Cerebellar nuclear complex (tissue), 1 donor: ENCODE measurements at places on chromosomes 4 and X.

DNA sequence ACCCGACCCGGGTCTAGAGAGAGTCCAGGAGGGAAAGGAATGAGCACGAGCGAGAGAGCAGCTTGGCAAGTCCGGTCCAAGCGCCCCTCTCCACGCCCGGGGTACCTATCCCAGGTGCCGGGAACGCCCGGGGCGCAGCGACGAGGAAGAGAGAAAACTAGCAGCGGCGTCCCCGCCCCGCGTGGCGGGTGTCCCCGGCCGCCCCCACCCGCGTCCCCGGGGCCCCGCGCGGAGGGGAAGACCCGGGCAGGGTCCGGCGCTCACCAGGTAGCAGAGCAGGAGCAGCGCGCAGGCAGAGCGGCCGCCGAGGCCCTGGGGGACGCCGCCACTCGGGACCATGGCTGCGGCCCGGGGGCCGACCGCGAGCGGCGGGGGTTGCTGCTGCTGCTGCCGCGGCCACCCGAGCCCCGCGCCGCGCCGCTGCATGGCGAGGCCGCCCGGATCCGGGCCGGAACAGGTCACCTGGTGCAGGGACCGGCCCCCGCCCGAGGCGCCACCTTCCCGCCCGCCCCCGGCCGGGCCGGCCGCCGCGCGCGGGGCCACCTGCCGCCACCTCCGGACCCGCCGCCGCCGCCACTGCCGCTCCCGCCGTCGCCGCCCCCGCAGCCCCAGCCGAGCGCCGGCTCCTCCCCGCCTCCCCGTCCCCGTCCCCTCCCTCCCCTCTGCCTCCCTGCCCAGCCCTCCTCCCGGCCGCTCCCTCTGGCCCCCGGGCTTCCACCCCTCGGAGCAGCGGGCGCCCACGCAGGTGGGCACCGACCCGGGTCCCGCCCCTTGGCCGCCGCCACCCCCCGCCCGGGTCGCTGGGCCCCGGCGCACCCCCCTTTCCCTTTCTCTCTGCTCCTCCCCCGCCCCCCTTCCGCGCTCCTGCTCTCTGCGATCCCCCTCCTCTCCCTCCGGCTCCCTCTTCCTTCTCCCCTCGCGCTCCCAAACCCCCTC lies at the start of gene SEL1L3:
Gene SEL1L3 (minus strand): TSS at position 578 of the 936 bp plus-strand sequence. CDS start 152 bp downstream, at position 426.
- no peak for DNase-seq

DNA sequence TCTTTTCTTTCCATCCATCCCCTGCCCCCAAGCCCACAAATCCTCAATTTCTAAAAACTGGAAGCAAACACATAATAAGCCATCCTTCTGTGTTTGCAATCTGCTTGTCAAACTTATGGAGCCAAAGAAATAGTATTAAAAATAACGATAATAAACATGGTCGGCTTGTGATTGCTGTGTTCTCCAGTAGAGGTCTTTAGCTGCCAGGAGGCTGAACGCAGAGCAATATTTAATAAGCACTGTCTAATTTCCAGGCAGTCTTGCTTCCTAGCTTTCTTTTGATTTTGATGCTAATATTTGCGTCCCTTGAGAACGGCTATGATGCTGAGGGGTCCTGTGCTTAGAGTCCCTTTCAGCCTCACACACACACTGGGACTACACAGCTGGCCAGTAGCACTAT lies 3.2 kb upstream of the HELT start:
- DNase-seq: no peak

DNA sequence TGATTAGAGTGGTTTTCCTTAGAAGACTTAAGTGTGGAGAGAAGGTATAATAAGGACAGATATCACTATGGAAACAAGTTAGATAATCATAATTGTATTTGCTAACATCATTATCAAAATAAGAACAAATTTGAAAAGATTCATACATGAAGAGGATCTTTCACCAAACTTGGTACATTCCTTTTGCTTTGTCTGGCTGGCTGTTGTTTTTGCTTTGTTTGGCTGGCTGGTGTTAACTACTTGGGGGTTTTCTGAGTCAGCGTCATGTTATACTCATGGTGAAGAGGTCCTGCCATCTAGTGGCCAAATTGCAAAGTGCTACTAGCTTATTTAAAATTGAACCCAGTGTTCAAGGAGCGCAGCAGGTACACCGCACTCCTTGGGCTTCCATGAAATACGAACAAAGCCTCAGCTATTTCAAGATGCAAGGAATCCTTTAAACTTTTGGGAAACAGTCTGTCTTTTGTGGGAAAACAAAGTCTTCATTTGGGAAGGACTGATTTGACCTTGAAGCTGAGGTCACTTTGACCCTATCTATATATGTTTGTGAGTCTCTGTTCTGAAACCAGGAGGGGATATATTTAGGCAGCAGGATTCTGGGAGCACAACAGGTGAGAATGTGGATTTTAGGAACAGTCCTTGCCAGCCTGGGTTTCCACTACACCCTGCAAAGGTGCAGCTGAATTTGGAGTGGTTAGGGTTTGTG lies 129.7 kb downstream of the PLS3 start:
- no peak for DNase-seq

DNA sequence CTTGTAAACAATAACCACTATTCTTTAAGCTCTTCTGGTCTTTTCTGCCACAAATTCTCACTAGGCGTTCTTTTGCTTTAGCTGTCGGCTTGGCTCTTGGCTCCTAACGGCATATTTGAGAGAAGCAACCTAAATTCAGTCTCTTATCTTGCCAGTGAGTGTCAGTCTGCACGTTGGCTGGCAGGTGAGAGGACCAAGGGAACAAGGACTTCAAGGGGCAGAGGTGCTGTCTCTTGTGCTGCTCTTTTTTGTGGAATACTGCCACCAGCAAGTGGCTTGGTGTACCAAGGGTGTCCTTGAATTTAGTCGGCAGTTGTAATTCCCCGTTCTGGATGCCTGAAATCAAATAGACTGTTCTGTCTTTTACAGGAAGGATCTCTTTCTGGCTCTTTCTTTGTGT lies 77.8 kb upstream of the SLC4A4 start:
- DNase-seq: no peak

DNA sequence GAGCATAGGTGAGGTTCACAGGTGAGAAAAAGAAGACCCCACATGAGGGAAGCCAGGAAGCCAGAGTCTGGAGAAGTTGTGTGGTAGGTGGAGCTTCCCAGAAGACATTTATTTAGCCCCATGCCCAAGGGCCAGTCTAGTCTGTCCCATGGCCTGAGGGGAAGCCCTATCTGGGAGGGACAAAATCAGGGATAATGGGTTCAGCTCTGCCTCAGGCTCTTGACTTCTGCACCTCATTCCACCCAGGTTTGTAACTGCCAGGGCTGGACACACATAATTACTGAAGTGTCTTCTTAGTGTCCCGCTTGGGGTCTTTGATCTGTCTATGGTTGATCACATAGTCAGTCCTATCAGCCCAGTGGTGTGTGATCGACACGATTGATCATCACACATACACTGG lies 36.0 kb downstream of the TSC22D3 start:
- no peak for DNase-seq

DNA sequence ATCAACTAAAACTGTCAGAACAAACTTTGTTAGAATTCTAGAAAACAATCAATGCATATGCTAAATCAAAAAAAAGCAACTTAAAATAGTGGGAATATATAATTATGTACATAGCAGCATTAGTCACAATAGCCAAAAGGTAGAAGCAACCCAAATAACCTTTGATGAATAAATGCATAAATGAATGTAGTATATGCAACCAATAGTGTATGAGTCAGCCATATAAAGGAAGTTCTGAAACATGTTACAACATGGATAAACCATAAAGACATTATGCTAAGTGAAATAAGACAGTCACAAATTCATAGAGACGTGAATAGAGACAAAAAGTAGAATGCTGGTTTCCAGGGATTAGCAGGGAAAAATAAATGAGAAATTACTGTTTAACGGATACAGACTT lies 762.8 kb upstream of the INTU start:
- no peak for DNase-seq

- DNase-seq: no peak
Measured at GRCh38 chr4:119281393-119281792, 40.5 kb downstream of the FABP2 start.

DNA sequence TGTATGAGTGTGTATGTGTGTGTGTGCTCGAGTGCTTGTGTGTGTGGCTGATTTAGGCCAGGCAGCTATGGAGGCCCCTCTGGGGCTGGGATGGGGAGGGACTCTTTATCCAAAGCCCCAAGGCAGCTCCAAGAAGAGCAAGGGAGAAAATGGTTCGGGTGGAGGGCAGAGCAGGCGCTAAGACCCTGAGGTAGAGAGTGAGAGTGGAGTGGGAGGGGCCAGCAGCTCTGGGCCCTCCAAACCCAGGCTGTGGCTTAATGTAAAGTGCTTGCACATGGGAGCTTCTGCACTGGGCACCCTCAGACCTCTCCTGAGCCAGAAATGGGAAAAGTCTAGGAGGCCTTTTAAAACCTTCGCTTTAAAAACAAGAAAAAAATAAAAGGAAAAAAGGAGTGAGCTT lies 233.5 kb upstream of the PSAPL1 start:
- no peak for DNase-seq

- no peak for DNase-seq
Measured at GRCh38 chr4:183142571-183143550, 43.8 kb downstream of the WWC2 start.

DNA sequence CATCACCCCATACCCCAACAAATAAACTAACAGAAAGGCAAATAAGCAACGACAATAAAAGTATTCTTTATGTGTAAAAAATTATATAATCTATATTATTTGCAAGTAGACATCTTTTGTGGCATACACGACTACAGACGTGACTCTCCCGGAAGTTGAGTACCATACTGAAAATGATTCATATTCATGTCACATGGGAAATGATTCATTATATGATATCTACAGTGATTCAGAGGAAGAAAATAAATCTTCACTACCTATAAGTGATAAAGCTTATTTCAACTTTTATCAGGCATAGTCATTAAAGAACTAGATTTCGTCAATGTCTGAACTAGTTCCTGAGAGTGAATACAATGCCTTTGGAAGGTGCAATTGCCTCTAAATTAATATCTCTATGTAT lies 4.6 kb upstream of the ANTXR2 start:
- DNase-seq: no peak

- DNase-seq: no peak
Measured at GRCh38 chrX:38275615-38276014, 51.7 kb downstream of the RPGR start.

- DNase-seq: no peak
Measured at GRCh38 chrX:151789179-151789800, 54.7 kb downstream of the CNGA2 start.

- DNase-seq: no peak
Measured at GRCh38 chrX:96387801-96388200, 296.8 kb upstream of the DIAPH2 start.

DNA sequence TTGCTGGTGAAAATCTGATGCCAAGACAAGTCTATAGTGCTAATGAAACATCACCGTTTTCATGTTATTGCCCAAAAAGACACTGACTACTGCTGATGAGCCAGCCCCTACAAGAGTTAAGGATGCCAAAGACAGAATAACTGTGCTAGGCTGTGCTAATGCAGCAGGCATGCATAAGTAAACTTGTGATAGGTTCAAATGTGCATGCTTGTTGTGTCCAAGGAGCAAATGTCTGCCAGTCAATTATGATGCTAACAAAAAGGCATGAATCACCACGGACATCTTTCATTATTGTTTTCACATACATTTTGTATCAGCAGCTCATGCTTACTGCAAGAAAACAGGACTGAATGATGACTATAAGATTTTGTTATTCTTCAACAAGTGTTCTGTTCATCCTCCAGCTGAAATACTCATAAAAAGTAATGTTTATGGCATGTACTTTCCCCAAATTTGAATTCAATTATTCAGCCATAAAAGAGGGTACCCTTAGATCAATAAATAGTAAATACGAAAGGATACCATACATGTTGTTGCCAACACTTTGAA lies 306.9 kb upstream of the ARSJ start:
- no peak for DNase-seq

- DNase-seq: no peak
Measured at GRCh38 chrX:50586980-50587379, 116.4 kb upstream of the DGKK start.

DNA sequence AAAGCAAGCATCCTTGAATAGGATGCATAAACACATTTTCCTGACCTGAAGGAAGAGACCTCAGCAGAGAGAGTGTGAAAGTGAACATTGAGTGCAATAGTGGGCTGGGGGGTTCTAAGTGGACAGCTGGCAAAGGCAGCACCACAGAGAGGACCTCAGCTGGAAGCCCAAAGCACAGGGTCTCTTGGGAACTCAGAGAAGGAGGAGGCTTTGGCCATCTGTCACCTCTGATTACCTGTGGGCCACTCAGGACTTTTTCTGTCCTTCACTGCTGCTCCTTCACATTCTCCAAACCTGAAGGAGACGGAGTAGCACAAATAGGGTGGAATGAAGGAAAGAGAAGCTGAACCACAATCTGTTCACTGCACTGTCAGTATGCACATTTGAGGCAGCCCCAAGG lies 37.9 kb upstream of the FAT4 start:
- DNase-seq: no peak

GRCh38 chr4:7727749-7728148 lies 211.9 kb downstream of the AFAP1 start:
- no peak for DNase-seq

DNA sequence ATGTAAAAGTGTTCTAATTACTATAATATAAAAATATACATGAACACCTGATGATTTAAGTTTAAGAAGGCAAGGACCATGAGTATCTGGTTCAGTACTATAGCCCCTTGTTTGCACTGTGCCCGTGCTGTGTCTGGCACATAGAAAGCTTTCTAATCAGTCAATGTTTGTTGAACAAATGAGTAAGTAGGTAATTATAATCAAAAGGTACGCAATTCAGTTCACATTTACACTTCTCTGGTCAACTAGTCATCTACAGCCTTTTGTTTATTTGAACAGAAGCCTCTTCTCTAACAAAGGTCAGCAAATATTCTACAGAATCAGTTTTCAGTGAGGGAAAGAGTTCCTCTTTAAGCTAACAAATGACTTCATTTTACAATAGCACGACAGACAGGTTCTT lies 523.3 kb downstream of the SMARCA1 start:
- DNase-seq: no peak

- DNase-seq: no peak
Measured at GRCh38 chrX:119017077-119017476, 42.7 kb downstream of the LONRF3 start.

- no peak for DNase-seq
Measured at GRCh38 chrX:15299941-15300851, 15.2 kb downstream of the ASB11 start.

DNA sequence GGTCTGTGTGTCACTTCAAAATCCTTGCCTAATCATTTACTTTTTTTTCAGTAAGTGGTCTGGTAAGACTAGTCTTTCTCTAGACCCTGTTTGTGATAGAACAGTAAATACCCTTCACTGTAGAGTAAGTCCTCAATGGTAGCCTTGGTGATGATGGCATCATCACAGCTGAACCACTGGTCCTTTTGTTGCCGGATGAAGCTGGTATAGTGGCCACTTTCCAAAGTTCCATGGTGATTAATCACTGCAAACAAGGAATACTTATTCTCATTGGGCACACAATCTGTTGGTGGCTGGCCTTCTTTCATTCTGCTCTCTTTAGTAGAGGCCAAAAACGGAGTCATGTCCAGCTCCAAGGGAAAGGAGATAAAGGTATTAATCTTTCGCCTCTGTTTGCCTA lies 2.9 kb downstream of the USP51 start:
- no peak for DNase-seq

DNA sequence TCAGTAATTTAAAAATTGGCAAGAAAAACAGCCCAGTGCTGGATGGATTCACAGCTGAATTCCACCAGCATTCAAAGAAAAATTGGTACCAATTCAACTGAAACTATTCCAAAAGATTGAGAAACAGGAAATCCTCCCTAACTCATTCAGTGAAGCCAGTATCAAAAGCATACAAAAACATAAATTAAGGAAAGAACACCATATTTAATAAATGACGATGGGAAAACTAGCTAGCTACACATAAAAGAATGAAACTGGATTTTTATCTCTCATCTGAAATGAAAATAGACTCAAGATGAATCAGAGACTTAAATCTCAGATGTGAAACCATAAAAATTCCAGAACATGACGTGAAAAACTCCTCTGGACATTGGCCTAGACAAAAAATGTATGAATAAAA lies 516.8 kb upstream of the SPANXN1 start:
- no peak for DNase-seq
